Cardiac fibroblast (primary cell): ENCODE measurements at places on chromosomes 12 and 14.

- DNase-seq = no peak
These were observed 3.4 kb downstream of the PLBD2 start for GRCh38 chr12:113361574-113362370.

- DNase-seq = peak; percentile 84
These were observed 16.0 kb upstream of the CDK17 start for GRCh38 chr12:96416033-96416799.

DNA sequence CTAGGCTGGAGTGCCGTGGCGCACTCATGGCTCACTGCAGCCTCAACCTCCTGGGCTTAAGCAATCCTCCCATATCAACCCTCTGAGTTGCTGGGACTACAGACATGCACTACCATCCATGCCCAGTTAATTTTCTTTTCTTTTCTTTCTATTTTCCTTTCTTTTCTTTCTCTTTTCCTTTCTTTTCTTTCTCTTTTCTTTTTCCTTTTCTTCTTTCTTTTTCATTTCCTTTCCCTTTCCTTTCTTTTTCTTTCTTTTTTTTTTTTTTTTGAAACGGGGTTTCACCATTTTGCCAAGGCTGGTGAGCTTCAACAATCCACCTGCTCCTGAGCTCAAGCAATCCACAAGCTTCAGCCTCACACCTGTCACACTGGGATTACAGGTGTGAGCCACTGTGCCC lies 60.1 kb upstream of the ACSS3 start:
- no peak for DNase-seq

- DNase-seq = no peak
These were observed 9.1 kb downstream of the BTBD6 start for GRCh38 chr14:105257464-105257863.

GRCh38 chr12:117470804-117471203 lies 109.4 kb upstream of the NOS1 start:
- DNase-seq = no peak

DNA sequence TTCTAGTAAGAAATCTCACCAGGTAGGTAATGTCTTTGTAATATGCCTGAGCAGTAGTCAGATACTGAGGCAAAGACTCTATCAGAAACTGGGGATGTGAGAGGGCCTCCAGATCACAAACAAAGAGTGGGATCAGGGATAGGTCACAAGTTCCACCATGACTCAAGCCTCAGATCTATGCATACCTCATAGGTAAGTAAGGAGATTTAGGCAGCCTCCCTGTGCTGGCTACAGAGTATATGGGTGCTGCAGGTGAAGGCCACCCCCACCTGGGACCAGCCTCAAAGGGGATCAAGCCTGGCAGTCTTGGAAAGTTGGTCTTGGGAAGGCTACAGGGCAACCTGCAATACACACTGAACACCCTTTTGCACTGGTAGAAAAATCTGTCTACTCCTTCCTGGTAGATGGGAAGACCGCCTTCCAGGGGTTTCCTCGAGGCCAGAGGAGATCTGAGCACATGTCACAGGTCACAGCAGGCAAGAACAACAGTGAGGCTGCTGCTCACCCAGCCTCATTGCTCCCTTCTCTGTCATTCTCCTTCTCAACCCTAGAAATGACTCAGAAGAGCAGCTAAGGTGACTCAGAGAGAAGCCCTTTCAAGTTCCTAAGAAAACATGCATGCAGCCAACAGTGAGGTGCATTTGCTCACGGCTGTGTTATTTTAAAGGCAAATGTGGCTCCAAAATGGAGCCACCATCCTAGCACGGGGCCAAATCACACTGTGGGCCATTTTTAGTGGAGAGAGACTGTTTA lies 143.4 kb upstream of the CDKN3 start:
- DNase-seq = peak; percentile 91

GRCh38 chr12:129001826-129002225 lies 148.5 kb downstream of the GLT1D1 start:
- no peak for DNase-seq

DNA sequence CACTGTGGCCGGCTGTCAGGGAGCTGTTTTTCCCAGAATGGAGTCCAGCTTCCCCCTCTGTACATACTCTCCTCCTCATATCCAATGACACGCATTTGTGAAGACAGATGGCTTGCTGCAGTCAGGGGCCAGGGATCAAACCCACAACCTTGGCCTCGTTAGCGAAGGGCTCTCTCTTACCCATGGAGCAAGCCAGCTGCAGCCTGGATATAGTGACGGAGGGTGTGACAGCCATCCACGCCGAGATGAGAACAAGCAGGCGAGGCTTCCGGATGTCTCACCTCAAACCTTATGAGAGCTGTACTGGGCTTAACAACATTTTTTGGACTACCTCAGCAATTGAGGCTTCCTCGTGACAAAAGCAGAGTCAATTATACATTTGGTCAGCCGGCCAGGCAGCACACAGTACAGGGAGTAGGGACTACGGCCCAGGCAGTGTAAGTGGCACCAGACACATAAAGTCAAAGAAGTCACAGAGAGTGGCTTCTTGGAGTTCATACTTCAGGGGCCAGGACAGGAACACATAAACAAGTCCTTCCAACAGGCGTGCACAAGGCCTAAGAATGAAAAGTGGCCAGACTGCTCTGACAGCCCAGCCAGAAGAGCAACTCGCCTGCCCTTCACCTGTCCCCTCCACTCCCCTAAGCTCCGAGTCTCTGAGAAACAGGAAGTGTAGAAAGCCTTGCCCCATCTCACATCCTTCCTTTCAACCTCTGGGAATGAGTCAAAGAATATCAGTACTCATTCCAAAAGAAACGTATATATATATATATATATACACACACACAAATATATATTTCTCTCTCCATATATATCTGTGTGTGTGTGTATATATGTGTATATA lies 115.1 kb downstream of the TTC7B start:
- no peak for DNase-seq

GRCh38 chr14:86802726-86803125 lies 1190.3 kb downstream of the GALC start:
- no peak for DNase-seq

- DNase-seq = no peak
These were observed 17.6 kb downstream of the CCDC88C start for GRCh38 chr14:91399868-91400640.

DNA sequence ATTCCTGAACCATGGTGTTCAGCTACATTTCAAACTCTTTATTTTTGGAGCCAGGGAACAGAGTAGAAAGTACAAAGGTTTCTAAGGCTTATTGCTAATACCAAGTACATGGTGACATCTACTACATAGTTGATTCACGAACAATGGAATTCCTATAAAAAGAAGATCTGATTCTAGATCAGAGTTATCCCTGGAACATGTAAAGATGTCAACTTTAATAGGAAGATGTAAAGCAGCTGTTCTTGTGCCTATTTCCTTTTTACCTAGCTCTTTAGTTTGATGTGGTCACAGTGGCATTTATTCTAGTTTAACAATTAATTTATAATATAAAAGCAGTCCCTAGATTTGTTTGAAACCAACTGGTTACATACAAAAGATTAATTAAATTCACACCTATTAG lies 99.5 kb downstream of the NUBPL start:
- DNase-seq = no peak

DNA sequence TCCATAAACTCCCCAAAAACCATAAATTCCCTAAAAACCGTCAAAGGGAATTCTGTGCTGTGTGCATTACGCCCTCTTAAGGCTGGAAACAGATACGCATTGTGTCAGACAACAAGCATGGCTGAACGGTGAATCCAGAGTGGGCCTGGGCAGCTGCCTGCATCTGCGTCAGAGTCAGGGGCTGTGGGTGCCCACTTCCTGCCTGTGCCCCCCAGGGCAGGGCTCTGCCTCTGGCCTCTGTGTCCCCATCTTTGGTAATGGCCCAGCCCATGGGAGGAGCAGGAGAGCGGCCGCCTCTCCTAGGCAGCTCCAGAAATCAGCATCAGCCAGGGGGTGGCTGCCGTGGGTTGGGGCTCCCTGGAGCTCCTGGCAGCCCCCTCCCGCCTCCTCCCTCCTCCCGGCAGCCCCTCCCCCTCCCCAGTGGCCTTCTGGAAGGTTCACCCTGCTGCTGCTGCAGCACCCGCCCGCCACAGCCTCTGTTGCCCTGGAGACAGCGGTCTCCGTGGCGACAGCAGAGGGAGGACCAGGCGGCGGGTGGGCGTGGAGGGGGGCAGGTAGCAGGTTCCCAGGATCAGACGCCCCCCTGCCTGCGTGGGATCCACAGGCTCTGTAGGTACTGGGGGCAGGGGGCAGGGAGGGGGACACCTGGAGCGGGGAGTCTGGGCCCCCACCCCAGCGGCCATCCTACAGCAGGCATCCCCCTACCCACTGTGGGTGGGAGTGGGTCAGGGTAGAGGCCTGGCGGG lies 5.9 kb downstream of the MMP17 start:
- peak; percentile 51 for DNase-seq

DNA sequence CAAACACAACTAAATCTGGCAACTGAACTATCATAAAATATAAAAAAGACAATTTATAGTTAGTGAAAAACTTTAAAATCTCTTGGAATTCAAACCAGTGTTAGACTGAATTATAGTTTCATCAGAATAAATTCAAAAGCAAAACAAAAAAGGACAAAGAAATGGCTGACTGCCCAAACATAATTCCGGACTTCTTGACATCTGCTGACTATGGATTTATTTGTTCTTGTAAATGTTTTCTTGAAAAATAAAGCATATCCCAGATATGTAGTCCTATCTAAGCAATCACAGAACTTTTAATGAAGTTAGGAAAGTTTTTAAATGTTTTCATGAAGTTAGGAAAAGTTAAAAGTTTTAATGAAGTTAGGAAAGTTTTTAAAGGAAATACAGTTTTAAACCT lies 45.8 kb upstream of the CNTN1 start:
- no peak for DNase-seq

- DNase-seq = no peak
These were observed 111.3 kb downstream of the TSHR start for GRCh38 chr14:81066672-81067071.

- DNase-seq = no peak
These were observed 1.6 kb downstream of the KMT2D start for GRCh38 chr12:49059045-49059298.

DNA sequence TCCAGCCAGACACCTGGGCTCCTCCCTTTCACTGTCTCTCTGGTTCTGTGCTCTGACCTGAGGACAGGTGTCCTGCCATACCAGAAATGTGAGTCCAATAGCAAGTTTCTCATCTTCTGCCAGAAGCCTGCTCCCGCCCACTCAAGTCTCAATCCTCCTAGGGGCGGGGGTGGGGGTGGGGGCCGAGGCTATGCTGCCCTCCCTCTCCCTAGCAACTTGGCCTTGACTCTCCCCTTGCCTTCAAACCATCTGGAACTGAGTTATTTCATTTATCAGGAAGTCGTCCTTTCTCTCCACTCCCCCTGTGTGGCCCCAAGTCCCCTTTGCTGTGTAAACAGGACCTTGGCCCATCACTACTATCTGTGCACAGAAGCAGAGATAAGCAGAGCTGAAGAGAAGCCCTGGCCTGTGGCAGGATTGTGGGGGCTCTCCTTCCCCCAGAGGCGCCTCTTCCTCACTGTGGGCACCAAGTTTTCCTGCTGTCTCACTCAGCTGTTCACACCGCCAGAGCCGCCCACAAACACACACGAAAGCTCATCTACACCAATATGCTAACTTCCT lies 117.1 kb downstream of the DPF3 start:
- no peak for DNase-seq
